ENCODE measurements at places on chromosomes 16 and 17.

- DNase-seq: no peak
These were observed 21.1 kb upstream of the DOK4 start for GRCh38 chr16:57507136-57508034.

GRCh38 chr17:38674014-38674748, 576 bp downstream of the EPOP start:
- no peak for DNase-seq

DNA sequence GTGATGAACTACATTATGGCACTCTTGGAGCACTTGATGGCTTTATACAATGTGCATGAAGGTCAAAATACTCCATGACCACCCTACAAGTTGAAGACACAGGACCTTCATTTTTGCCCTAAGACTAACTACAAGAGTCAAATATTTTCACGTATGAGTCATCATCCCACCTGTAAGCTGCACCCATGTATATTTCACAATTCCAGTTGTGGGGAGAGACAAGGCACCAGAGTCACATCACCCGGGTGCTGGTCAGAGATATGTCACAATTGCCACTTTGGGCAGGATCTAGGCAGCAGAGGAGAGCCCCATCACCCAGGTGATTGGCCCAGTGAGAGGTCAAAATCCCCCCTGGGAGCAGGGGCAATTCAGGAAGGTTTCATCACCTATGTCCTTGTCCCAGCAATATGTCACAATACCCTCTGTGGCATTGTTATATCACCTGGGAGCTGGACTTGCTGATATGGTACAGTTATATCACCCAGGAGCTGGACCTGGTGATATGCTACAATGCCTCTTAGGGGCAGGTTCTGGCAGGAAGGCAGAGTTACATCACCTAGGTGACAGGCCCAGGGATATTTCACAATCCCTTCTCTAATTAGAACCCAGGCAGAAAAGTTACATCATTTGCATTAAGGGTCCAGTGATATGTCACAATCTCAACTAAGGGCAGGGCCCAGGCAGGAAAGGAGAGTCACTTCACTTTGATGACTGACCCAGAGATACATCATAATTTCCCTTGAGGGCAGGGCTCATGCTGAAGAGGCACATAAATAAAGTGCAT, 1839.2 kb downstream of the TP53TG3F start:
- no peak for DNase-seq

DNA sequence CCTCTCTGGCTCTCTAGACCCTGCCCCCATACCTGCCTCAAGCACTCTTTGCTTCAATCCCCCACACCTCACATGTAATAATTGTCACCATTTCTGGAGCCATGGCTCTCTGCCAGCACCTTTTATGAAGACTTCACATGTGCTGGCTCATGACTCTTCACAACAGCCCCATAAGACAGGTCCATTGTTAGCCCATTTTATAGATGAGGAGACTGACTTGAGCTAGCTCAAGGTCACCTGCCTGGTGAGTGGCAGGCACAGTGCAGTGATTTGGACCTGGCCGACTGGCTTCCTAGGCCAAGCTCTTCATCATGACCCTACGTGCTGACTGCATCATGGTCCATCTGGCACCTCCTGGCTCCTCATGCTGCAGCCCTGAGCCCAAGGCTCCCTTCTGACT, 25.0 kb downstream of the FAM20A start:
- no peak for DNase-seq

DNA sequence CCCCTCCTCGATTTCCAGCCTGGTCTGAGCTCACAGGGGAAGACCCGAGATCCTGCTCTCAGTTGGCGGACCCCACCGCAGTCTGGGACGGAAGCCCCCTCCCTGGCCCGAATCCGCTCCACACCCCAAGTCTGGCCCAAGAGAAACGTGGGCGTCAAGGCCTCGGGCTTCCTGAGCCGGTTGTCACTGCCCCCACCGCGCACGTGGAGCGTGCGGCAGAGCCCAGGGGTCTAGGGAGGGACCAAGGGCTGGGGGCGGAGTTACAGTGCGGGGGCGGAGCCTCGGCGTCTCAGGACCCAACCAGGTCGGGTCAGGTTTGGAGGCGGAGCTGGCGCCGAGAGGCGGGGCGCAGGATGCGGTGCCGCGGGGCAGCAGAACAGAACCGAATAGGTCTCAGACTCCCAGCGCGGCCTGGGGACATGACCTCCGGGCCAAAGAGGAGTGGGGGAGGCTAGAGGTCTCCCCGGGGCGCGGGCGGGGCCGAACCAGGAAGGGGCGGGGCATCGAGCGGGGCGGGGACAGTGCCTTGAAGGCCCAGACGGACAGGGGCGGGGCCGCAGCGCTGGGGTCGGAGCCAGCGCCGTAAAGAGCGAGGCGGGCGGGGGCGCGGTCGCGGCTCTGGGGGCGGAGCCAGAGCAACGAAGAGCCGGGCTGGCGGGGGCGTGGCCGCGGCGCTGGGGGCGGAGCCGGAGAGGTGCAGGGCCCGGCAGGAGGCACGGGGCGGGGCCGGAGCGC, 431 bp upstream of the ZFPM1 start:
- peak; percentile 100 for DNase-seq

Data from H54 (cell line).